ENCODE measurements at places on chromosomes 6 and 20.

DNA sequence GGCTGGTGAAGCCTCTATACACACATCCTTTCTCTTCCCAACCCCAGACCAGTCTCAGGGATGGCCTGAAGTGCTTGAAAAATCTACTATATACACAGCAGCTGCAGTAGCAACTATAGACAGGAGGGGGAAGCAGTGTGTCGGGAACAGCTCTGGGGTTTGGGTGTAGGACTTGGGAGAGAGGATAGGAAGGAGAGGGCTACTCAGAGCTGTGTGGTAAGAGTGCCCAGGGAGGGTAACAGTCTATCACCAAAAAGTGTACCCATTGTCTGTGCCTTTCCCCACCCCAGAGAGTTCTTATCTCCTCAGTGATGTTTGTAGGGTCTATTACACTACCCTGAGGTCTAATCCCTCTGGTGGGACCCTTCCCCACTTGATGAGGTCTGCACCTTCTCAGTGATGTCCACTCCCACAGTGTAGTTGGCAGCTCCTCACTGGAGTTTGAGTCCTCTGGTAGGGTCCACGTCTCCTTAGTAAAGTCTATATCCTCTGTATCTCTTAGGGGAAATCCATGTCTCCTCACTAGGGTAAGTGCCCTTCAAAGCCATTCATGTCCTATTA, 1.5 kb upstream of the GGT7 start:
- peak; percentile 90 for DNase-seq

DNA sequence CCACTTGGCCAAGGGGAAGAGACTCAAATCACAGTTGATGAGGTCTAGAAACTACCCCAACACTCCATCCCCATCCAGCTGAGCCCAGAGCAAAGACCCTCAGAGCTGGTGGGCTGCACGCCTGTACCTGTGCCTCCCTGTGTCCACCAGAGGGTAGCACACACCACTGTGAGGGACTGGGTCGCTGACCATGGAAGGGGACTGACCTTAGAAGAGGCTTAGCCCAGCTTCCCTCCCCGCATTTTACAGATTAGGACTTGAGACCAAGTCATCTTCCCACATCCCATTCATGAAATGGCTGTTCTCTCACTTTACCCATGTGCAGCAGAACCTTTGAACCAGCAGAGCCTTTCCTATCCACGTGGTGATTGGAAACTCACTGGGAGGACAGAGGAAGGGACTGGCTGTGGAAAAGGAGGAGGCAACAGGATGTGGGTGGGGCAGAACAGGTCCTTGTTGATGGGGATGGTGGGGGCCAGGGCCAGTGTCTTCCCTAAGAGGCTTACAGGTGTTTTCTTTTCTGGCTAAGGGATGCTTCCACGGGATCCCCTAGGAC, 44.3 kb downstream of the CPXM1 start:
- peak; percentile 71 for DNase-seq

GRCh38 chr20:10863337-10864060, 189.7 kb upstream of the JAG1 start:
- DNase-seq = no peak

GRCh38 chr20:22890594-22891300, 144.4 kb upstream of the SSTR4 start:
- no peak for DNase-seq

- no peak for DNase-seq
These were observed 578.0 kb downstream of the DOK5 start for GRCh38 chr20:55053389-55053788.

GRCh38 chr6:12748815-12749521, 32.4 kb downstream of the PHACTR1 start:
- peak; percentile 38 for DNase-seq

GRCh38 chr6:165872311-165872710, 209.3 kb upstream of the PDE10A start:
- DNase-seq = no peak

Data from ELF-1 (cell line).